Activated CD4-positive, alpha-beta memory T cell treated with anti-CD3 and anti-CD28 coated beads for 36 hours (primary cell): ENCODE measurements at places on chromosomes 3 and 15. TPM values are rescaled to one million over a fixed set of nuclear protein-coding genes. Genes with fewer than 3 reads are reported as not detected.

DNA sequence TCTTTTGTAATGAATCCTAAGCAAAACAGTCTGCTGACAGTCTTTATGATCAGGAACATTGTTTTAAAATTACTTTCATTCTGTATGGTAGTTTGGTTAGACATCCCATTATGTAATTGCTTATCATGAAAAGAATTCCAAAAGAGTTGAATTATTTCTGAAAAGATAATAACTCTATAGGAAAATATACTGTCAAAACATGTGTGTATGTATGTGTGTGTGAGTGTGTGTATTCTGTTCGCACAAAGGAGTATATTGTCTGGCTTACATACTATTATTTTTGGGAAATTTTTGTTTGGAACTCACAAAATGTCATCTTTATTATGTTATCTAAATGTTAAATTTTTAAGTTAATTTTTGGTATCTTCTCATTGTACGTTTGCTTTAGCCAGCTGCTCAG, 1075.9 kb downstream of the ZPLD1 start:
- H3K27me3 ChIP-seq, result no peaks in the 10 kb centered on the region
- H3K36me3 ChIP-seq, result no peaks in the 10 kb centered on the region
- H3K27ac ChIP-seq, result no peak overlapping the region
- H3K4me1 ChIP-seq, result no peaks in the 10 kb centered on the region

DNA sequence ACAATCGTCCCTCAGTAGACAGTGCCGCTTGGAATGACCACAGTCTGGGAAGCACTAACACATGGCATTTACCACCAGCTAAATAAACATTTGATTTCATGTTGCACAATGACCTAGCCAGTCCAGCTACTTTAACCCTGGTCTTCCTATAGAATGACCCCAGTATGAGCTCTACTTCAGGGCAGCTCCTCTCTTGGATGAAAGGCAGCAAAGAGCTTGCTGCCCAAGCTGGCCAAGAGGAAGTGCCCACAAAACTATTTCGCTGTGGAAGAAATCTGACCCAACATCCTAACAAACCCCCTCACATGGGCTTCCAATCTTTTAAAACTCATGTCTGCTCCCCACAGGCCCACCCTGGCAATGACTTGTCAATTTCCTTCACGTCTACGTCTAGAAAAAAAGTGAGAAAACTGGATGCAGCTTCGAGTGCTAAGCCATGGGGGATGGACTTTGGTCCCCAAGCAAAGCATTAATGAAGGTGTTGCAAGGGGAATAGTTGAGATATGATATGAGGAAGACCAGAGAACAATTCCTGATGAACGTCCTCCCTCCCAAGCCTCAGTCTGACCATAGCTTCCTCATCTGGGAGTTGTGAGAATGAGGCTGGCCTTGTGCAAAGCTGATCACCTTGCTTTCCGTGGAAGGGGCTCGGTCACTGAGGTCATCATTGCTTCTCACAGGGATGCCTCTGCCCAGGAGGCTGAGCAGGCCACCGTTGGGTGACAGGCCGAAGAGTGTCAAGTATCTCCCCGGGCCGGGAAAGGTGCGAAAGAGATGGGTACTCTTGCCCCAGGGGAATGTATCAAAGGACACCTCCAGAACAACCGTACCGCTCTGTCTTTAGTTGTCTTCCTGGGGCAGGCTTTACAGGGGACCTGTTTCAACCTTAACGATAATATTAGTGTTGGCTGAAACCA, 964 bp downstream of the SLC25A20 start:
- H3K27me3 ChIP-seq, result no peaks in the 10 kb centered on the region
- peak overlapping the region; percentile 92 for H3K27ac ChIP-seq
- H3K4me1 ChIP-seq, result peaks cover 29% of the 10 kb centered on the region
- H3K4me3 ChIP-seq, result peak overlapping the region; percentile 97

- H3K27ac ChIP-seq, result no peak overlapping the region
- peaks cover 17% of the 10 kb centered on the region for H3K4me1 ChIP-seq
Observed at GRCh38 chr15:28904541-28905315, 19.0 kb downstream of the APBA2 start.

GRCh38 chr3:180855956-180856355, 56.5 kb upstream of the FXR1 start:
- peaks cover 1% of the 10 kb centered on the region for H3K27me3 ChIP-seq
- no peak overlapping the region for H3K27ac ChIP-seq
- no peaks in the 10 kb centered on the region for H3K36me3 ChIP-seq
- H3K4me1 ChIP-seq, result no peaks in the 10 kb centered on the region
- DNase-seq, result no peak

- H3K4me1 ChIP-seq, result no peaks in the 10 kb centered on the region
- peaks cover 2% of the 10 kb centered on the region for H3K27me3 ChIP-seq
- H3K36me3 ChIP-seq, result no peaks in the 10 kb centered on the region
- no peak for DNase-seq
Observed at GRCh38 chr15:51318382-51319150, 19.8 kb downstream of the CYP19A1 start.

DNA sequence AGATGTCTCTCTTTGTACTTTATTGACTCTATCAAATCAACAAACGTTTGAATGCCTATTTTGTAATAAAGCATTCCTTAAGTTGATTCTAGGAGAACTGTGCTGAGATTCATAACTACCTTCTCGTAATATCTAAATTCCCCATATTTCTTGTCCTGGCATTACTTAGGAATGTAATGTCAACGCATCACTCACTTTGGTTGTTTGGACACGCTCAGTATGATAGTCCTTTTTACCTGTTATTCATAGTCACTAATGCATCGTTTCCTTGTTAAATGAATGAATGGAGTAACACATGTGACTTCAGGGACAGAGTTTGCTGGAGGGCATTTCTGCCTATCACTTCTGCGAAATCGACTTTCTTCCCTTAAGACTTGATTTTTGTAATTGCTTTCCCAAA, 44.1 kb upstream of the RASGRP1 start:
- H3K4me1 ChIP-seq, result peaks cover 91% of the 10 kb centered on the region
- H3K27me3 ChIP-seq, result no peaks in the 10 kb centered on the region
- peak overlapping the region; percentile 99 for H3K27ac ChIP-seq
- H3K4me3 ChIP-seq, result no peak overlapping the region
- no peak for DNase-seq

Gene HES1
- 1.00 TPM for total RNA-seq

- no peak overlapping the region for H3K27ac ChIP-seq
- H3K4me3 ChIP-seq, result no peak overlapping the region
- no peak for DNase-seq
- H3K27me3 ChIP-seq, result no peaks in the 10 kb centered on the region
- no peaks in the 10 kb centered on the region for H3K36me3 ChIP-seq
Observed at GRCh38 chr15:66682865-66683264, 19.2 kb upstream of the SMAD6 start.

DNA sequence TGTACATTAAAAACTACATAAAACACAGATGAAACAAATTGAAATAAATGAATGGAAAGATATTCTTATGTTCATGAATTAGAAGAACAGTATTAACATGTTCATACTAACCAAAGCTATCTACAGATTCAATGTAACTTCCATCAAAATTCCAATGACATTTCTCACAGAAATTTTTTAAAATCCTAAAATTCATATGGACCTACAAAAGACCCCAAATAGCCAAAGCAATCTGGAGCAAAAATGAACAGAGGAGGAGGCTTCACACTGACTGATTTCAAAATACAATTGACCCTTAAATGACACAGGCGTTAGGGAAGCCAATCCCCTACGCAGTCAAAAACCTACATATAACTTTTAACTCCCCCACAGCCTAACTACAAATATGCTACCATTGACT, 39.4 kb downstream of the KPNA1 start:
- H3K27ac ChIP-seq, result no peak overlapping the region
- no peak overlapping the region for H3K4me3 ChIP-seq
- H3K4me1 ChIP-seq, result peaks cover 60% of the 10 kb centered on the region

- DNase-seq, result no peak
- H3K4me1 ChIP-seq, result no peaks in the 10 kb centered on the region
- H3K27me3 ChIP-seq, result peaks cover 2% of the 10 kb centered on the region
- no peak overlapping the region for H3K4me3 ChIP-seq
Observed at GRCh38 chr3:23629181-23629894, 176.4 kb upstream of the UBE2E1 start.

Gene DAG1
- total RNA-seq, result 9.6 TPM
